ENCODE measurements at places on chromosomes 1 and 21.

GRCh38 chr1:18693256-18694098 is 62.8 kb downstream of the PAX7 start:
- DNase-seq: no peak

DNA sequence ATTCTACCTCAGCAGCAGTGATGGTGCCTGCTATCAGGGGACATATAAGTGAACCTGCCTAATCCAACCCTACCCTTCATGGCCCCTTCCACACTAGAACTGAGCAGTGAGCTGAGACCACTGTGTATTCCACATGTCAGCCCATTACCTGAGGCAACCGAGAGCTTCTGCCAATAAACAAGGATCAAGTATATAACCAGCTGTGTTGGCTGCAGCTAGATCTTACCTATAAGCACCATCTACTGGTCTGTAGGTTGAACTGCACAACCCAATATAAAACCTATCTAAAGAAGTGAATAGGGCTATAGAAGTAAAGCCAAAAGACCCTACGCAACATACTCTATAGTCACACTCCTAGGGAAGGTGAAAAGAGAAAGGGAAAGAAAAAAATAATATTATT is 376.9 kb downstream of the HHIPL2 start:
- no peak for DNase-seq

DNA sequence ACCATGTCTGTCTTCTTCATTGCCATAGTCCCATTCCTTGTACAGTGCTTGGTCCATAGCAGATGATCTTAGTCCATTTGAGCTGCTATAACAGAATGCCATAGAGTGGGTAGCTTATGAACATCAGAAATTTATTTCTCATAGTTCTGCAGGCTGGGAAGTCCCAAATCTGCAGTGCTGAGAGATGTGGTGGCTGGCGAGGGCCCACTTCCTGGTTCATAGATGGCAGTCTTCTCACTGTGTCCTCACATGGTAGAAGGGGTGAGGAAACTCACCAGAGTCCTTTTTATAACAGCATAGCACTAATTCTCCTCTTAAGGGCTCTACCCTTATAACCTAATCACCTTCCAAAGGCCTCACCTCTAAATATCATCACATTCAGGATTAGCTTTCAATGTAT is 23.1 kb upstream of the RAP1A start:
- DNase-seq: peak; percentile 32

GRCh38 chr1:227869279-227869842 is 53.9 kb downstream of the PRSS38 start:
- no peak for DNase-seq

- no peak for DNase-seq
Observed at GRCh38 chr1:83064589-83065242, 934.2 kb downstream of the TTLL7 start.

DNA sequence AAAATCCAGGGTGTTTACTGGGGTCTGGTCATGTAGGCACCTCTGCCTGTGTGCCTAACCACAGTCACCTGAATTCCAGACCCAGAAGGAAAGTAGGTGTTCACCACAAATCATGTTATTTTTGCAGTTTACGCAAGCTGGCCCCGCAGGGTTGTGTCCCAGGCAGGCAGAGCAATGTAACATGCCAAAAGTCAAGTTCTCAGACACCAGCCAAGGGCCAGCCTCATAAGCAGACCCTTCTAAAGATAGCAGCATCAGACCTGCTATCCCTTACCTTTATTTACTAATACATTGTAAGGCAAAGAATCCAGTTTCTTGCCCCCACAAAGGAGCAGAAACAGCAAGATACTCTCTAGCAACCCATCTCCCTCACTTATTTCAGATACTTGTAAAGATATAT is 83.0 kb downstream of the GPR161 start:
- no peak for DNase-seq

- DNase-seq: peak; percentile 26
Observed at GRCh38 chr1:234478481-234479309, at the start of gene TARBP1. TSS of gene TARBP1 (minus strand) at chr1:234479179. CDS start at chr1:234479103, 76 bp downstream.

- DNase-seq: no peak
Observed at GRCh38 chr1:60896701-60897363, 185.5 kb upstream of the NFIA start.
